ENCODE measurements at places on chromosomes 12 and 14.

DNA sequence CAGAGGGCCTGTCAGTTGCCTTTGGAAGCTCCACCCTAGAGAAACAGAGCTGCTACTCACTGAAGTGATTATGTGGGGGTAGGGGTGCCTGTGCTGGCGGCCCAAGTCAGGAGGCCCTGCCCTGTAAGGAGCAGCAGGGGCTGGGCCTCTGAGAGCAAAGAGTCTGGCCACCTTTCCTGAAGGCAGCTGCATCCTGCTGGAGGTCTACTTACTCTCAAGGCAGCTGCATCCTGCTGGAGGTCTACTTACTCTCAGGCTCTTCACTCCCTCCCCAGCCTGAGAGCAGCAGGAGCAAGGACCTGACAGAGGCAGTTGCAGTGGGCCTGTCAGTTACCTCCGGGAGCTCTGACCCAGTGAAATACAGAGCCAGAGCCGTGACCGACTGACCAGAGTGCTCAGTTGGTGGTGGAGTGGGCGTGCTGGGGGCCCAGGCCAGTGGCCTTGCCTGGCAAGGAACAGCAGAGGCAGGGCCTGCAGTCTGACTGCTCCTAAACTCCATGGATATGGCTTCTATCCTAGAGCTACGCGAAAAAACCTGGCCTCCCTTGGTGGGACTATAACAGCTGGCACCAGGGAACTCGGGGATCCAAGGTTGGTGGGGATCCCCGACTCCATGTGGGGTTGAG, 32.3 kb downstream of the RAD51B start:
- no peak for DNase-seq

GRCh38 chr12:123050331-123050831, 69.9 kb downstream of the ARL6IP4 start:
- DNase-seq, result no peak

DNA sequence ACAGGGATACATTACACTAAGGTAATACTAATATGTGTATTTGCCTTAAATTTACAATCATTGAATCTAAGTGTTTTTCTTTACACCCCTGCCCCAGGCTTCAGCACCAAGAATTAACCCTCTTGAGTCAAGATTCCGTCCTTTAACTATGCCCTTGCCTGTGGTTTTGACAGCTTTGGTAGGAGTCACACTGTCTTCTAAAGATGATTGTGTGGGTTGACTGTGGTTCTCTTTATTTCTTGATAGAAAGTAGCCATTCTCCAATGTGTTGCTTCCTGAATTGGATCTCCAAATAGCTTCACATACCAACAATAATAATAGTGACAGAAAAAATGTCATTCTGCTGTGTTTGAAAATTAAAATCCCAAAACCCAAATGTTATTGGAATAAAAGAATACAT, 3.6 kb downstream of the CLEC7A start:
- DNase-seq, result no peak

- DNase-seq, result no peak
Observed at GRCh38 chr12:107801150-107801549, 26.6 kb downstream of the ASCL4 start.

- DNase-seq, result peak; percentile 89
Observed at GRCh38 chr12:68804657-68805591, 3.1 kb upstream of the MDM2 start.

All from T47D (cell line).